SIG-M5 (cell line): ENCODE measurements at places on chromosomes 7 and 10.

GRCh38 chr7:8637322-8637721 is 203.9 kb downstream of the NXPH1 start:
- no peak for DNase-seq

GRCh38 chr7:84701524-84702306 is 485.1 kb downstream of the SEMA3D start:
- no peak for DNase-seq

GRCh38 chr7:112161253-112162141 is 44.7 kb downstream of the DOCK4 start:
- no peak for DNase-seq

GRCh38 chr7:4738711-4739527 is 36.5 kb upstream of the AP5Z1 start:
- no peak for DNase-seq

DNA sequence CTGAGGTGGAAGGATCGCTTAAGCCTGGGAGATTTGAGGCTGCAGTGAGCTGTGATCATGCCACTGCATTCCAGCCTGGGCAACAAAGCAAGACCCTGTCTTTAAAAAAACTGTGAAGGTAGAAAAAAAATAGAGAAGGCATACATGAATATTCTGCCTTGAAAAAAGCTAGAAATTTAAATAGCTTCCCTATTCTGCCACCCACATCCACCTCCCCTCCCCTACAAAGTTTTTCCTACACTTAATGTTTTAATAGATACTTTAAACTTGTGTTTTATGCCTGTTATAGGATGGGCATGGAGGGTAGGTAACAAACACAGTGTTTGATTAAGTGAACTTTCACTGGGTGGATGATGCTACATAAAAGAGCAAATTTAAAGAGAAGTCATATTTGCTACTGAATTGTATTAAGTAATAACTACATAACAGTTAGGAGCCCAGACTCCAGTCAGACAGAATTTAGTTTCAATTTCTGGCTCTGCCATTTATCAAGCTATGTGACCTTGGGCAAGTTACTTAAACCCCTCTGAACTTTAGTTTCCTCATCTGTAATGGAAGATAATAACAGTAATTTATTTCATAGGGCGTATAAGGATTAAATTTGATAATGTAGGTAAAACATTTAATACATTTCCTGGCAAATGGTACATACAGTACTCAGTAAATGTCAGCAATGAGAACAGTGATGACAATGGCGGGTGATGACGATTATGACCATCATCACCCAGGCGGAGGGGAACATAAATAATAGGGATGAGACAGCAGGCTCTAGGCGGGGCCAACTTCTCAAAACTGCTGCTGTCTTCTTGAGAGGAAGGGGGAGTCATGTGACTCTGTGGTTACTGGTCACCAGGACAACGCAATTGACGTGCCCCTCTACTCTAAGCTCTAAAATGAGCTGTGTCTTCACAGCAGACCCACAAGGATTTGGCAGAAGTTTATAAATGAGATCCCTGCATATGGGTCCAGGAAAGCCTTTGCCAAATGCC is 15.8 kb downstream of the DNMBP start:
- DNase-seq: peak; percentile 75

GRCh38 chr7:23494009-23494408 is 23.7 kb upstream of the IGF2BP3 start:
- no peak for DNase-seq

- no peak for DNase-seq
These were observed 23.5 kb downstream of the SNX13 start for GRCh38 chr7:17916786-17917185.

DNA sequence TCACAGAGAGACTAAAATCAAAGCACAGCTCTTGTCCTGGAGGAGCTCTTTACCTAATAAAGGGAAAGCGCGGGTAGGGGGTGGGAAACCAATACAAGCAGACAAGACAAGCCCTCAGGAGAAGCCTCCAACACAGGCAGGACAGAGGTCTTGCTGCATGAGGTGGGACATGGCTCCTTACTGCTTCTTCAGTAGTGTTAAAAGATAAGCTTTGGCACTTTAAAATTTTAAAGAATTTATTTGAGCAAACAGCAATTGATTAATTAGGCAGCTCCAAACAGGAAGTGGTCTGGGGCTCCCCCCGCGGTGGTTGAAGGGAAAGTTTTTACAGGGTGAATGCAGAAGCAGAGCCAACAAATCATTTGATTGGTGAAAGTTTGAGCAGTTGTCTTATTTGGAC is 50.3 kb upstream of the MACC1 start:
- DNase-seq: no peak

DNA sequence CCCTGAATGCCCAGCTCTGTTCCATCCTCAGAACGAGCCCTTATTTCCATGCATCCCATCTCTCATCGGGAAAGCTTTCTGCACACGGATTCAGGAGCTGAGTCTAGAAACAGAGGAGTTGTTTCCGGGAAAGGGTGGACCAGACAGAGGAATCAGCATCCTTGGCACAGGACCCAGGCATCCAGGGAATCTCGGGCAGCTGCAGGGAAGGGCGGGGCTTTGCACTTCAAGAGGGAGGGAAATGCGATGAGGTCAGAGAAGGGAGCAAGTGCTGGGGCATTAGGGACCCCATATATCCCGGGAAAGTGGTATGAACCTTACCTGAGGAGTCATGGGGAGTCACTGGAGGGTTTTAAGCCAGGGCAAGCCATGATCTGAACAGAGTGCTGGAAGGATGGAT is 68.5 kb downstream of the NPTX2 start:
- no peak for DNase-seq

DNA sequence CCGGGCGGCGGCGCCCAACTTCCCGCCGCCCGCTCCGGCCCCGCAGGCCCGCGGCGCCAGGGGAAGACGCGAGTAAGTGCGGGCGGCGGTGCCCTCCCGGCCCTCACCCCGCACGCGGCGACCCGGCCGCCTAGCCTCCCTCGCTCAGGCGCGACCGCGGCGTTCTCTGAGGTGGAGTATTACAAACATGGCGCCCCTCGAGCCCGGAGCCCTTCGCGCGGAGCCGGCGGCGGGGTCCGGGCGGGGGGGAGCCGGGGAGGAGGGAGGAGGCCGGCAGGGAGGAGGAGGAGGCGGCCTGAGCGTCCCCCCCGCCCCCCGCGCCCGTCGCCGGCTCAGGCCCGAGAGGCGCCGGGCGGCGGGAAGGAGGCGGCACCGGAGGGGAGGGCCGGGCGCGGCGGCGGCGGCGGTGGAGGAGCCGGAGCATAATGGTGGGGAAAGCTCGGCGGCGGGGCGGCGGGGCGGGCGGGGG is at the start of gene ZMYND11:
Gene ZMYND11 (plus strand): TSS at position 324 of the 469 bp plus-strand sequence. CDS start 44,558 bp downstream, outside the sequence.
- DNase-seq: no peak

DNA sequence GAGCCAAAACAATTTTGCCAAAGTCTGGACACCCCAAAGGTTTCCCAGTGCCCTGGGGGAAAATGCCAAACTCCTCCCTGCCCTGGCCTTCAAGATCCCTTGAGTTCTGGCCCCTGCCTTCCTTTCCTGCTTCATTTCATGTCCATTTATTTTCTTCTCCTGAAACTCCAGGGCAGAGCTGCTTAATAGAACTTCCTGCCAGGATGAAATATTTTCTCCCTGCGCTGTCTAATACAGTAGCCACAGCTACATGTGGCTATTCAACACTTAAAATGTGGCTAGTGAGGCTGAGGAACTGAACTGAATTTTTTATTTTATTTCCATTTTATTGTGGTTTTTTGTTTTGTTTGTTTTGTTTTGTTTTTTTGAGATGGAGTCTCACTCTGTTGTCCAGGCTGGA is 49.6 kb downstream of the COL13A1 start:
- DNase-seq: no peak

DNA sequence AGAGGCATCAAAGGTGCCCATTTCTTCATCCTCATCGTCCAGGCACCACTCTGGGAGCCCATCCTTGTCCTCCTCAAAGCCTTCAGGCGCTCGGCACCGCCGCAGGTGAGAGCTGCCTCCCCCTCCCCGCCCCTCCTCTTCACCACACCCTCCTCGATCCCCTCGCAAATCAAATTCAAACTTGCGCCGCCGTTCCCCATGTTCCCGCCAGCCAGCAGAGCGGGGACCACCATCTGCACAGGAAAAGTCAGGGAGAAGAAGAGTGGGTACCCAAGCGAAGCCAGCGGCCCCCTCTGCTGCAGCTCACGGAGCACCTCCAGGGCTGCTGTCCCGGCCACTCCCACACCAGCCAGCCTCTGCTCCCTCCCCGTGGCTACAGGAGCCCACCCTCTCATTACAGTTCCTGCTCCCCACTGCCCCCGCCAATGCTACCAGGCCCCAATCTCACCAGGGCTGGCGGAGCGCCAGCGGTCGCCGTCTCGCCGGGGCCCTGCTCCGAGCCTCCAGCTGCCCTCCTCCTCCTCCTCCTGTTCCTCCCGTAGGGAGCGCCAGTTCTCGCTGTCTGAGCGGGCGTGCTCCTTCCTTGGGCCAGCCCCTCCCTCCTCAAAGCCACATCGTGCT is 7.7 kb downstream of the GIGYF1 start:
- DNase-seq: no peak

DNA sequence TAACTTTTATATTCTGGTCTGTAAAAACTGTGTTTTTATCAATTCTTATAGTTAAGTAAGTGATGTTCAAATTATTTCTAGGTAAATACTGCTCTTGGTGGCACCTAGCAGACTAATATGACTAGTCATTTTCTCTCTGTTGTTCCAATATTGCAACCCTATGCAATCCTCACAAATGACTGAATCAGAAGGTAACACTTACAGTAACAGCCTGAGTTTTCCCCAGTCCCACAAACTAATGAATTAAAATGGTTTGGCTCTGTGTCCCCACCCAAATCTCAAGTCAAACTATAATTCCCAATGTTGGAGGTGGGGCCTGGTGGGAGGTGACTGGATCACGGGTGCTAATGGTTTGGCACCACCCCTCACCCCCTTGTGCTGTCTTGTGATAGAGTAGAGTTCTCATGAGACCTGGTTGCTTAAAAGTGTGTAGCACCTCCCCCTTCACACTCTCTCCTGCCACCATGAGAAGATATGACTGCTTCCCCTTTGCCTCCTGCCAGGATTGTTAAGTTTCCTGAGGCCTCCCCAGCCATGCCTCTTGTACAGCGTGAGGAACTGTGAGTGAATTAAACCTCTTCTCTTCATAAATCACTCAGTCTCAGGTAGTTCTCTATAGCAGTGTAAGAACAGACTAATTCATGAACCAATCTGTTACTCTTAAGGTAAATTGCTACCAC is 43.5 kb downstream of the MTPN start:
- DNase-seq: no peak

GRCh38 chr7:103114576-103115008 is 34.3 kb downstream of the NAPEPLD start:
- DNase-seq: no peak

GRCh38 chr7:140674899-140675701 is 2.4 kb downstream of the ADCK2 start:
- no peak for DNase-seq

DNA sequence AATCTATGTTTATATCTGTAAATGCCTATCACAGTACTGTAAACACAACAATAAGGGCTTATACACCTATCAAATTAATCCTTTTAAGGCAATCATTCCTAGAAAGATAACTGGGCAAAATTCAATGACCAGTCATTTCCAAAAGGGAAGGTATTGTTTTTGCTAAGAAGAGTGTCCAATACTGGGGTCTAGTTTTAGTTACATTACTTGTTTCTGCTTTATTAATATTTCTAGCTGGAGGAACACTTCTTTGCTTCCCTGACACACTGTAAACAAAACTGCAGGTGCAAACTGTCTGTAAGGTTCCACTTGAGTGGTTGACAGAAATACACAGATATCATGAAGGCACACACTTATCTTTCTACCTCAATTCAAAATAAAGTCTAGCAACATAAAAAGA is 84.2 kb upstream of the FAM133B start:
- no peak for DNase-seq

DNA sequence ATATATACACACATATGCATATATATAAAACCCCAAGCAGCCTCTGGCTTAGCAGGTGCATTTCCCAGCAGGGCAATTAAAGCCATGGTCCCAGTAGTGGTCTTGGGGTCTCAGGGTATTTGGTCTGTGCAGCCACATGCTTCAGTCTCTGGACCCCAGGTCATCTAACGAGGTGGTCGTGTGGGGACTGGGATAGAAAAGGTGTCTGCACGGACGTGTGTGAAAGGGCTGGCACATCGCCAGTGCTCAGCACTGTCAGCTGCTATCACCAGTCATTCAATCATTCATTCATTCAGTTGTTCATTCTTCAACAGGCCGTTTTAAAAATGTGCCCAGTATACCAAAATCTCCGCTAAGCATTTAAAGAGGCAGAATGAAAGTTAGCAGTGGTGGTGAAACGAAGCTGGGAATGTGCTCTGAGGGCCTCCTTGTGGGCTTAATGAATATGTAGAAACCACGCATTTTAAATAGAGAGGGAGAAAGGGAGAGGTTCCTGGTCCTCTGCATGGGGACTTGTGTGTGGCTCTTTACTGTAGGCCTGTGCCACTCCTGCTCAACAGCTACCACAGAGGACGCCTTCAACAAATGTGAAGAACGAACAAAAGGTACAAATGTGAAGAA is 170.4 kb downstream of the EGFR start:
- DNase-seq: no peak

DNA sequence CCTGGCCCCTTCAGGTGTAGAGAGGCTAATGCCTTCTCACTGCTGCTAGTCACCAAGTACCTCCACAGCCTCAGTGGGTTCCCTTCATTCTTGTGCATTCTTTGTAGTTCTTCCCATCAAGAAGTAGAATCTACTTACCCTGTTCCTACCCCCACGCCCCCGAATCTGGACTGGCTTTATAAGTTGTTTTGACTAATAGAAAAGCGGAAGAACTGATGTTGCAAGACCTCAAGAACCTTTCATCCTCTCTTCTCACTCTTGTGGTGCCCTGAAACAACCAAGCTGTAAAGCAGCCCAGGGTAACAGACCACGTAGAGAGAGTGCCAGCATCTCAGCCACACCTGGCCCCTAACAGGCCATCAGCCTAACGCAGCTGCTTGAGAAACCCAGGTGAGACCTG is 23.2 kb upstream of the LAMB1 start:
- DNase-seq: no peak

DNA sequence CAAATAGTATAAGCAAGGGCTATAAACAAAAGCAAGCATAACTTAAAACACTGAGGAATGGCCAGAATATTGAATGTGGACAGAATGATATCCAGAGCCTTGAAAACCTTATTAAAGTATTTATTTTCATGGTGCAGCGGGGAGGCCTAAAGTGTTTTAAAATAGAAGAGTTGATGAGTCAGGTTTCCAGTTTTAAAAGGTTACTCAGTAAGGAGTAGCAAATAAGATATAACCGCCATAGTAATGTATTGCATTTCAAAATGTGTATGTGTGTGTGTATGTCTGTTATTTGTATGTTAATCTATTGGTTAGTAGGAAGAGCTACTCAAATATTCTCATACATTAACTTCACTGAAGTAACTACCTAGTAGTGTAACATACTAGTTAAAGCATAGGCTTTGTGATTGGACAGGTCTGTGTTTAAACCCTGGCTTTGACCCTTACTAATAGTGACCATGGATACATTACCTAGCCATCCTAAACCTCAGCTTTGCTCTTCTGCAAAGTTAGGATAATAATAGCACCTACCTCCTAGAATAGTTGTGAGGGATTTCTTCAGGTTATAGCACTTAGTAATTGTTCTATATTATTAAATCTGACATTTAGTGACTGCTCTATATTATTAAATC is 16.9 kb downstream of the CUTC start:
- no peak for DNase-seq
